ENCODE measurements at places on chromosomes 5 and 9.

DNA sequence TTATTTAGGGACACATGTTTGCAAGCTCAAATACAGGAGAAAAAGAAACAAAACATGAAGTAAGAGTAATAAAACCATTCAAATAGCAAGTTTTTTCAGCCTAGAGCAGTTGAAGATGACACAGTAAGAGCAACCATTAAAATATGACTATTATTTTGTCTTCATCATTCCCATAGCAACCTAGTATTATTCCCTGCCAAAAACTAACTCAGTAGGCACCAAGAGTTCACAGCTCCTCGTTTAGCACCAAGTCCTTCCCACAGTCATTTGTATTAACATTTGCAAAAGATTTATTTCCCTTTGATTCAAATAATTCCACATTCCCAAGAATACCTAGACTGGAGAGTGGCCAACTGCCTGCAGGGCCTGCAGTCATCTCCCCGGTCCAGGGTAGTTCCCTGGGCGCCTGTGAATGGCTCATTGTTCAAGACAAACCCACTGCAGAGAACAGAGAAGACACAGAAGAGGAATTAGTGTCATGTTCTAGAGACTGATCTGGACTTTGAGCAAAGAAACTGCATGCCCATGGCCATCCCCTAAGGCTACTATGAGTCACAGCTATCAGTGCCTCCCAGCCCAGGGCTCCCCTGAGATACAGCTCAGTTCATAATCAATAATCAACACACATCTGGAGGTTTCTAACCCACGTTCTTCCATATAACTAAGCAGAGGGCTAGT lies 139.1 kb upstream of the MAP3K1 start:
- DNase-seq: no peak

GRCh38 chr9:94779031-94779430 lies 52.5 kb downstream of the AOPEP start:
- no peak for DNase-seq

- no peak for DNase-seq
Observed at GRCh38 chr5:110854200-110854599, 115.4 kb downstream of the SLC25A46 start.

DNA sequence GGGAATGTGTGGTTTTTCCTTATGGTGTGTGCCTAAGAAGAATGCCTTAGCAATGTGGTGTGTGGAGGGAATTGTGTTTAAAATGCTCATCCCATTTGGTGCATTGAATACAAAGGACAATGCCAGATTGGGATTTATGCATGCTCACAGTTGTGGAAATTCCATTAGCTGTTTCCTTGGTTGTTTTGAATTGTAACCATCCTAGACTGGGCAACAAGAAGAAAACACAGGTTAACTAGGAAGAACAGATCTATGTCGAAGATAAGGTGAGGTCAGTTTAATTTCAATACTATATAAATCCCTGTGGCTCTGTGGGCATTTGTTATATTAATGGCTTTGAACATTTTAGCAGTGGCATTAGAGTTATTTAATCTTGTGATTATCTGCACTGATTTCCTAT lies 266.8 kb downstream of the MAT2B start:
- no peak for DNase-seq

DNA sequence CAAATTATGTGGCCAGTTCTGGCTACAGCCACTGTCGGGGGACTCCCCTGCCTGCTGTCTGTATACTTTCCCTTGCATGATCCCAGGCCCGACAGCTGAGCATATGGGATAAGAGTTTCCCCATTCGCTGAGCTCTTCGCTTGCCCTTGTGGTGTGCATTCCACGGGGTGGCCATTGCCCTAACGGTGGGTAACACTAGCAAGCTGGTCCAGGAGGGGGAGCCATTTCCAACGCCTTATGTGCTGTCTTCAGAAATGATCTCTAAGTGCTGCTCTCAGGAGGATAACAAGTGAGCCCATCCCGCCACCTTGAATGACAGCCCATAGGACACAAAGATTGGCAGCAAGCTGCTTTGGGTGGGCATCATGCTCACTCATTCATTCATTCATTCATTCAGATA lies 190.9 kb downstream of the FSTL4 start:
- DNase-seq: no peak

DNA sequence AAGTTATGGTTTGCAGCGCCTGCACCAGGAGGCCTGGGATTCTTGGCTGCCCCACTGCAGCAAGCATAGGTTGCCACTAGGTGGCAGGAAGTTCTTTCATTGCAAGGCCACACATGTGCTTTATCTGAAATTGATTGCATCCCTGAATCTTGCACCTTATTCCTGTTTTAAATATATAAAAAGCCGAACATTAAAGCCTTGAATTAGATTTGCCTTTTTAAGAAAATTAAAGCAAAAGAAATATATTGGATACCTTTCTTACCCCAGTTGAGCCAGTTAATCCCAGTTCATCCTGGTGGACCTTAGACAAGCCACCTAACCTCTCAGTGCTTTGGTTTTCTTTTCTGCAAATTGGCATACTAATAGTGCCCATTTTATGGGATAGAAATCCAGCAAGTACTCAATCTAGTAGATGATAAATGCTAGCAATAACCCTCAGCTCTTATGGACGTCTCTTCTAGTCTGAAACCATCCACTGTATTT lies 6.3 kb upstream of the TRMT10B start:
- peak; percentile 28 for DNase-seq

DNA sequence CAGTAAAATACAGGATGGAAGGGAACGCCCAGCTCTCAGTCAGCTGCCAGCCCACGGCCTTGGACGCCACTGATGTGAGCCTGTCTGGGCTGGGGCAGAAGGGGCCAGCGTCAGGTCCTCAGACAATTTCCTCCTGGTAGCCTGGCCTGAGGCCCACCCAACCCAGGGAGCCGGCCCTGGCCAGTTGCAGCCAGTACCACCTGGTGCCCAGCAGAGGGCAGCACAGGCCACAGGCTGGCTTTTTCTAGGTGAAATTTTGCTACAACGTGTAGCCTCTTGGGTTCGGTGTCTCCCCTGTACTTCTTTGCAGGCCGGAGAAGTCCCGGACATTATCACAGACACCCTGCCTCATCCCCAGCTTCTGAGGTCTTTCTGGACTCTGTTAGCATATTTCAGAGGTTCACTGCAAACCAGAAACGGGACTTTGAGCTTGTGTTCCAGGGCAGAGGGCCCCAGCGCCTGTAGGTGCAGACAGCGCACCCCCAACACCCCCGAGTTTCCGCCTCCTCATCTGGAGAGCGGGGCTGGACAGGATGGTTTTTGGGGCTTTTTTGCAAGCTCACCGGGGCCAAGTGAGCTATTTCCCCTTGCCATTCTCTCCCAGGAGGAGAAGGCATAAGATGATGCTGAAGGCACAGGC lies 45.9 kb upstream of the KCNMB1 start:
- peak; percentile 33 for DNase-seq

- no peak for DNase-seq
Observed at GRCh38 chr5:68007451-68007850, 208.1 kb upstream of the PIK3R1 start.

GRCh38 chr5:97044052-97044451 lies 98.4 kb downstream of the LIX1 start:
- DNase-seq: no peak

- no peak for DNase-seq
Observed at GRCh38 chr9:31808766-31809165, 575.7 kb upstream of the ACO1 start.

GRCh38 chr5:15664961-15665360 lies 165.0 kb downstream of the FBXL7 start:
- DNase-seq: no peak

DNA sequence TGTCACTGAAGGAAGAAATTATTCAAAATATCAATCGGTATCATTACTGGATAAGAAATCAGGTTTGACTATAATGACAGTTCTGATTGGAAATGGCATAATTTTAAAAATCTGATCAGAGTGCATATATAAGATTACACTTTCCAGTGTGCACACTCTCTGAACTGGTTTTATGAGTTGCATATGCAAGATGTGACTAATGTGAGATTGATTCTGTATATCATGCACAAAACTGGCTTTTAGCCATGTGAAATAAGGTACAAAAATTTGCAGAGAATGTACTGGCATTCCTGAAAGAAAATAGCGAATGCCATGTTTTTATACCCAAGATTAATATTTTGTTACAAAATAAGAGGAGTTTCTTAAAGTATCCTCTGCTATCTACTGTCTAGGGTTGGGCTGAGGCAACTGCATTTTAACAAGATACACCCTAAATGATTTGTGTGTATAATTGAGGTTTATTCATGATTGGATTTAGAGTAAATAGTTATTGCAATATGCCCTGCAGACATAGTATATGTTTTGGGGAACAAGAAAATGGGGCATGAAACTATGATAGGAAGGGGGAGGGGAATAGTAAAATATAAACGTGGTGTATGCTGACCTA lies 70.7 kb downstream of the LNPEP start:
- DNase-seq: no peak

- no peak for DNase-seq
Observed at GRCh38 chr9:132443951-132444607, 34.1 kb downstream of the CFAP77 start.

DNA sequence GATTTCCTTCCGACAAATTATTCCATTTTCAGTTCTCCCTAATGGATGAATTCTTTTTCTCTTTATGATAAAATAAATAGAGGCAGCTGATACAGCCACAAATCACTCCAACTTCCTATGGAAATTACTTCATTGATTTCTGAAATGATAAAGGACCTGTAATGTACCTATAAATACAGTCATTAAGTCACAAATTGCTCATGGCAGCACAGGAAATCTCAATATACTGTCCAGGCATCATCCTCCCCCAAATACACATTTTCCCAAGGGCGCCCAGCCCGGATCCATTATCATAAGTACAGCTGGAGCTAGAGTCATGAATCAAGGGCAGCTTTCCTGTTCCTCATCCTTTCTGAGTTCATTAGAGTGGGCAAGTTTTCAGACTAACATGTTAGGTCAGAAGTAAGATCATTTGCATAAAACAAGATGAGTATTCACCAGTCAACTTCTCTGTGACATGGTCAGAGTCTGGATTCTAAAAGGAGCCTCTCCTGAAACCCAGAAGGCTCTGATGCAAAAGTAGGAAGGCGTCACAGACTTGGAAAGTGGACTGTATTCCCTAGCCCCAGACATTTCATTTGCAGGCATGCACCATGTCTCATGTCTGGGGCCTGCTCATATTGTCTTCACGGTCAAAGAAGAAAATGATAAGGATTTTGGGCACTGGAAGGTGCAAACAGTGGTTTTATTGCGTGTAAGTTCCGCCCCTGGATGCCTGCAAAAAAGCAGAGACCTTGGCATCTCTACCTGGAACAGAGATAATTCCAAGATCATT lies 383.2 kb downstream of the PLK2 start:
- no peak for DNase-seq

GRCh38 chr5:91123901-91124300 lies 259.2 kb downstream of the ARRDC3 start:
- no peak for DNase-seq

GRCh38 chr9:5384436-5384835 lies 44.8 kb upstream of the RLN1 start:
- DNase-seq: no peak

DNA sequence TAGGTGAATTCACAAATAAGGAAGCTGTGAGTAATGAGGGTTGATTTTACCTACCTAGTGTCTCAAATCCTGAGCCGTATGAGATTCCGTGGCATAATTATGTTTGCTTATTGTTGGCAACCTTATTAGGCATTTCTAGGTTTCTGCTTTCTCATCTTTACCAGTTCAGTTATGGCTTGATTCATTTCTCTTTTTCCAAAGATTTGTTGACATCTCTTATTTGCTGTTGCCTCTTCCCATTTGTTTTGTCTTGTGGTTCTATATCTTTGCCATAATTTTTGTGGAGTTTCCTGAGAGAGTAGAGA lies 470 bp downstream of the IL31RA start:
- DNase-seq: no peak

DNA sequence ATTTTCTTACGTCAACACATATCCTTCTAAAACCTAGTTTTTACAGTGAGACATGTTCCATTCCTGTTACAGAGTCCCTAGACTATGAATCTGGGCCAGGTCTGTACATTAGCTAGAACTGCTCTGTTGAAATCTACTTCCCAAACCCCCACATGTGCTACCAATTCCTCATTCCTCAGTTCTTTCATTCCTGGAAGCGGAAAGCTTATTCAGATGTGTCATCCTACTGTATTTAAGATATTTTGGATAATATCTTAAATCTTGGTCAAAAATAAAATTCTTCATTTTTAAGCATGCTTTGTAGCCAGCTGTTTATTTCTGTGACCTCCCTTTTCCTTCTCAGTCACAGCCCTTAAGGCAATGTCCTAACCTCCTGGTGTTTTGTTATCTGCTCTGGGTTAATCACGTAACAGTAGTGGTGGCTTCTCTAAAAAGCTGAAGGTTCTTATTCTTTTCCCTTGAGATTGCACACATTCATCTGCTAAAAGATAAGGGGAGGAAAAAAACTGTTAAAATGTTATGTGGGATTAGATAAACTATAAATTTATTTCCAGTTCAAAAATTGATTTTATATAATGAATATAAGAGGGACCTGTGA lies 35.6 kb downstream of the GLRX start:
- no peak for DNase-seq

DNA sequence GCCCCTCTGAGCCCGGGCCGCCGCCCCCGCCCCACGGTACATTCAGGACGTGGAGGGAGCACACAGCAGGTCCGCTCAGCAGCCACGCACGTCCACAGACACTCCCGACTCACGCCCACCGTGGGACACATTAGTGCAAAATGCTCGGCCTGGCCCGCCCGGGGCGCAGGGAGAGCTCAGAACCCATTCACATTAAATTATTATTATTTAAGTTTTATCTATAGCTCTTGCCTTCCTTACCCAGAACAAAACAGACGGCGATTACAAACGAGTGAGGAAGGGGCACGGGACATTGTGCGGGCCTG lies 47.5 kb upstream of the UBAC1 start:
- no peak for DNase-seq

DNA sequence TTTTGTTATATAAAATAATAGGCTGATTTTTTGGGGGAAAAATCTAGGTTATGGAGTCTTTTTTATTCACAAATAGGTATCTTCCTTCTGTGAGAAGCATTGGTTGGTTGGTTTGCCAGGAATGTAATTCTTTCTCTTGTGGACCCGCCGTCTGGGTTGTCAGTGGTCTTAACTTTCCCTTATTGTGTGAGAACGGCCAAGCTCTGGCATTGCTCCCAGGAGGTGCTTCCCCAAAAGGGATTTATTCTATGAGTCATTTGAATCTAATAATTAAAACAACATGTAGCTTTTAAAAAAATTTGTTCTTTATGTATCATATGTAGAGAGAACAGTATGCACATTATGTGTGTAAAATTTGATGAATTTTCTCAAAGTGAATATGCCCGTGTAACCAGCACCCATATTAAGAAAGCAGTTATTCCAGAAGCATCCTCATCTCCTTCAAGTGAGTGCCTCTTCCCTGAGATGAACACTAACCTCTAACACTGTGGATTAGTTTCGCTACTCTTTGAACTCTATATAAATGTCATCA lies 114.4 kb downstream of the MAST4 start:
- no peak for DNase-seq

- DNase-seq: no peak
Observed at GRCh38 chr9:114521846-114522245, 16.6 kb upstream of the WHRN start.

DNA sequence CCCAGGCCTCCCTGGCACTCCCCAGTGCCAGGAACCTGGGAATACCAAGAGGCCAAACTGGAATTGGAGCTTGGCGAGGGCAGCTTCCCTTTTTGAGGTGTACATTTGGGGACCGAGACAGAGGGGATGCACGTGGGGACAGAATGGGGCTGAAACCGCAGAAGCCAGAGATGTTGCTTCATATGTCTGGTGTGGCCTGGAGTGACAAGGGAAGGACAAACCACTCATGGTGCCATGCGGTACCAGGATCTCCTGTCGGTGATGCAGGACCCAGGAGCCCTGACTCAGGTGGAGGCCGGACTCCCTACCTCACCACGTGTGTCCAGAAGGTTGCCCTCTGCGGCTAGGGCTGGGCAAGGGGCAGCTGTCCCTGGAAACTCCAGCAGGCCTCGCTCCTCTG lies 4.0 kb upstream of the CSF2 start:
- no peak for DNase-seq

- no peak for DNase-seq
Observed at GRCh38 chr5:126357585-126358342, 65.4 kb upstream of the GRAMD2B start.

Data from central memory CD8-positive, alpha-beta T cell (primary cell).